Esophagus squamous epithelium (tissue), 5 donors: ENCODE measurements at places on chromosomes 13 and 19.
A peak's percentile ranks its signal among the peaks of the same experiment; 100 is the strongest.

- DNase-seq, result no peak
Measured at GRCh38 chr13:28685892-28686291, 27.0 kb downstream of the POMP start.

DNA sequence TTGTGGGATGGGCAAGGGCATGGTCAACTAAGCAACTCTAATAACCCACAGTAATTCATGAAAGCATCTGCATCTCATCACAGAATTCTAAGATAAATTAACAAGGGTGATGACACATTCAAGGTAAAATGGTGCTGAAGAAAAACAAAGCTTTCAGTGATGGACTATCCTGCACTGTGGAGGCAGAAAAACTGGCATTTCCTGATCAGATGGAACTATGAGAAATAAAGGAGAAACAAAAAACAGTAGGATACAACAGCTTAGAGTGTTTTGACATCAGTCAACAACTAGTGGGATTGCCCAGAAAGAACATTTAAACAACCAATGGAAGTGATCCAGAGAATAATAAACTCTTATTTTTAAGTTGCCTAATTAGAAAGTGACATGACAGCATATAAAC, 327.0 kb downstream of the KLF5 start:
- no peak for DNase-seq

- DNase-seq, result no peak
Measured at GRCh38 chr13:80010846-80011245, 330.1 kb downstream of the SPRY2 start.

DNA sequence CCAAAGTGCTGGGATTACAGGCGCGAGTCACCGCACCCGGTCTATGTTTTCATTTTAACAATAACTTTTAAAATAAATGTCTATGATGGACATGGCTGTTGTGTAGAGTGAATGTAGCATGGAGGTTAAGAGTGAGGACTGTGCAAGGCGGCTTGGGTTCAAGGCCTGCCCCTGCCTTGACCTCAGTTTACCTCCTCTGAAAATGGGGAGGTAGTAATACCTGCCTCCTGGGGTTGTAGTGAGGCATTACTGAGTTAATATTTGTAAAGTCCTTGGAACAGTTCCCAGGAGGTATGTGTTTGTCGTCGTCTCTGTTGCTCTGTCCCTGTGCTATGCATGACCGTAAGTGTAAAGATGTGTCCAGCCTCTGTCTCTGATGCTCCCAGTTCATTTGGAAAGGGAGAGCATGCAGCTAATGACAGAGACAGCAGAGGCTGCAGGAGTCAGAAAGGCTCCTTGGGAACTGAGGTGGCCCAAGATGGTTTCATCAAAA, 9.4 kb downstream of the GARRE1 start:
- DNase-seq, result no peak

DNA sequence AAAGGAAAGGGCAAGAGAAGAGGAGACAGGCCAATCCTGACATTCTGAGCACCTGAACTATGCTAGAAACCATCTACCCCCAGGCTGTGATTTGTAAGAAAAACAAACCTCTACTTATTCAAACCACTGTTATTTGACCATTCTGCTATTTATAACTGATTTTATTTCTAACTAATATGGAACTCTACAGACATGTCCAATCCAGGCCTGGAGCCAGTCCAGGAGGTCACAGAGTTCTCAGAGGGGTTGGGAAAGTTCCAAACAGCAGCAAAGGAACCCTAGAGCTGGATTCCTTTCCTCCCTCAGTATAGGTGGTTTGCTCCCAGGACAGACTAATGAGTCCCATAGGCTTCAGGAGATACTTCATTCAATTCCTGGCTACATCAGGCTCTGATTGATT, 24.2 kb downstream of the SIAH3 start:
- DNase-seq, result no peak

GRCh38 chr13:20940083-20940482, 37.5 kb upstream of the XPO4 start:
- DNase-seq, result no peak

- DNase-seq, result no peak
Measured at GRCh38 chr13:112843392-112844111, 125.5 kb upstream of the MCF2L start.

DNA sequence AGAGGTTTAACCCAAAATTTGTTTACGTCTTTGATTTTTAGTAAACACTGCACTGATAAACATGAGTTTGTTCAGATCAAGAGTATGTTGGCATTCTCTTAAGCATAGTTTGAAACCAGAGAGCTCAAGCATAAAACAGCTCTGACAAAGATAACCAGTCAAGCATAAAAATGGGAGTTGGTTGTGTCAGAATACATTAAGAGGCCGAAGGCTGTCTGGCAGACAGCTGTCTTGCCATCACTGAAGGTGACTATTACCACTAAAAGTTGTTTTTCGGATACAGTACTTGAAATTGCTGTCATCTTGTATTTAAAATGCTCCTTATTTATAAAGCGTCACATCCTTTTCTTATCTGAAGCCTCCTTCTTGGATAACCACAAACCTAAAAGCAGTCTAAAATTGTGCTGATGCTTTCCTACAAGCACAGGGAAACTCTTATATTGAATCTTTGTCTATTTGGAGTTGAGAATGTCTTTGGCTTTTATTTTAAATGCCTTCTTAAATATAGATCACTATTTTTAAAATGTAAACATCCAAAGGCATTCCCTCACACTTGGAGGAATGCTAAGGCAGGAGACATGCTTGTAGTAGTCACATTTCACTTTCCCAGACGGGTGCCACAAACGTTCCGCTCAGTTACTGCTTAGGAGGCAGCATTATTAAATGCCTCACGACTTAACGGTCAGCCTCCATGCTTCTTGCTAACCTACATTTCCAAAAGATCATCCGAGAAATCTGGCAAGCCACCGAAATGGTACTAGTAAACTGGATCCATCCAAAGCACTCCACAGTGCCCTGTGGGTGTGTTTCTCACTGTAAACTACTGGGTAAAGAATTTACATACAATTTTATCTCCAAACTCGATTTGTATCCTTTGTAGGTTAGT, 1.5 kb downstream of the SMAD9 start:
- no peak for DNase-seq

DNA sequence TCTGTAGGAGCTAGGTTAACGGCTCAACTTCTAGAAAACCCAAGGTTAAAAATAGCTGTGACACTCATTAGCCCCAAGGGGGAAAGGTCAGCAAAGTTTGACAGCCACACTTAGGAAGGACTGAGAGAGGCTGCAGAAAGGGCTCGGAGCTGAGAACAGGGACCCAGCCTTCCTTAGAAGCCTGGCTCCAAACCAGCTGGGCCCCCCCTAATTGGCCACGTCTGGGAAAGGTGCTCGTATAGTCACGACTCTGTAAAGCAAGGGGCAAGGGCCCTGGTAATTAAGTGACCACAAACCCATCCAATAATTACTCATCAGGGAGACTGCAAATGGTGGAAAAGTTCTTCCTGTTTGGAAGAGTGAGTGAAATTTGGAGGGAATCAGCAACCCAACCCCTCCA, 90.5 kb downstream of the RNASEH2B start:
- no peak for DNase-seq

- DNase-seq, result no peak
Measured at GRCh38 chr19:28785971-28786370, 427.0 kb downstream of the UQCRFS1 start.

DNA sequence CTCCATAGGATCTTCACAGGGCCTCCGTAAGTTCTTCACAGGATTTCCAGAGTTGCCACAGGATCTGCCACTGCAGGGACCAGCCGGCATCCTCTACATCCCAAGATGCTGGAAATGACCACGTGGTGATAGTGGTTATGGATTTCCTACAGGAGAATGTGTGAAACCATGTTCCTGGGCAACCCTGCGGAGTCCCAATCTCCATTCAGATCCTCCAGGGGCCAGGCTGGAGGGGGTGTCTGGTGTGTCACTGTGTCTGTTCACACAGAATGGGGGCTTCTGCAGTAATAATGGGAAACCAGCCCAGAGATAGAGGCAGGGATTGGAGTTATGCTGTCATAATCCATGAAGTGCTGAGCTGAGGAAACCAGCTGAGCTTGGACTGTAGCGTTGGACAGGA, 8.6 kb downstream of the LILRA6 start:
- no peak for DNase-seq

DNA sequence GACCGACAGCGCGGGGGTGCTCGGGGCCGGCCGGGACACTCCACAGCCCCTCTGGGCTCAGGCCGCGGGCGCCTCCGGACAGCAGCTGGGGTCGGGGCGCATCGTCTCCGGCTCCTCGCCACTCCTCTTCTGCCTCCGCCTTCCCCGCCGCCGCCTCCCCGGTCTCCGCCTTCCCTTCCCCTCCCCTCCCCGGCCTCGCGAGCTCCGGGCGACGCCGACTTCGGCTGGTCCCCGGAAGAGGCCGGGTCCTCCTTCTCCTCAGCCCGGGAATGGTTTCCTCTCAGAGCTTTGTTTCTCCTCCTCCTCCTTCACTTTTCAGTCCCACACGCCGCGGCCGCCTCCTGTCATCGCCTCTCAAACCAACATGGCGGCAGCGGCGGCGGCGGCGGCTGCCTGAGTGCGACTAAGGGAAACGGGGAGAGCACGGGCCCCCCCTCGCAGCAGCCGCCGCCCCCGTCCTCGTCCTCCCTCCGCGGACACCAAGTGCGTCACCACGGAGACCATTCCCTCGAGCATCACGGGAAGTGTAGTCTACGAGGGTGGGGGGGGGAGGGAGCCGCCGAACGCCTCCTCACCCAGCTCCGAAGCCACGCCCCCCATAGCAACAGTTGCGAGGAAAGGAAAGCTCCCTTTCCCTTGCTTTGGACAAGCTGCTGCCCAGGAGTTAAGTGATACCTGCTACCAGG, at the start of gene UBL3:
Gene UBL3, minus strand, starts transcription at position 405 of the 686 bp plus-strand sequence. CDS start 1,079 bp downstream, outside the sequence.
- DNase-seq, result peak; percentile 90

DNA sequence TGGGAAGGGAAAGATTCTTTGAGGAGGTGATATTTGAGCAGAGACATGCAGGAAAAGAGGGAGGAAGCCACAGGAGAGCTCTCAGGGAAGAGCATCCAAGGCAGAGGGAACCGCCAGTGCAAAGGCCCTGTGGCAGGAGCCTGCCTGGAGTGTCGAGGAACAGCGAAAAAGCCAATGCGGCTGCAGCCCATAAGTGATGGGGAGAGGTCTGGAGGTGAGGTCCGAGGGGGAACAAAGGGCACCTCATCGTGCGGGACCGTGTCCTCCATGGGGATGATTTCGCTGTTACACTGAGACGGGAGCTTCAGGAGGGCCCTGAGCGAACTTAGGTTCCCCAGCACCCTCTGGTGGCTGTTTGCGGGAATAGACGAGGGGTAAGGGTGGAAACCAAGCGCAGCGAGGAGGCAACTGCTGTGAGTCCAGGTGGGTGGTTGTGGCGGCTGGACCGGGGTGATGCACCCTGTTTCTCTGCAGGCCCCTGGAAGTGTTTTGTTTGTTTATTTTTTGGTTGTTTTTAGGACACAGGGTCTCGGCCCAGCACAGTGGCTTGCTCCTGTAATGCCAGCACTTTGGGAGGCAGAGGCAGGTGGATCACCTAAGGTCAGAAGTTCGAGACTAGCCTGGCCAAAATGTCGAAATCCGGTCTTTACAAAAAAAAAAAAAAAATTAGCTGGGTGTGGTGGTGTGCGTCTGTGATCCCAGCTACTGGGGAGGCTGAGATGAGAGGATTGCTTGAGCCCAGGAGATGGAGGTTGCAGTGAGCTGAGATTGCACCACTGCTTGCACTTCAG, 5.9 kb upstream of the EHD2 start:
- DNase-seq, result no peak

DNA sequence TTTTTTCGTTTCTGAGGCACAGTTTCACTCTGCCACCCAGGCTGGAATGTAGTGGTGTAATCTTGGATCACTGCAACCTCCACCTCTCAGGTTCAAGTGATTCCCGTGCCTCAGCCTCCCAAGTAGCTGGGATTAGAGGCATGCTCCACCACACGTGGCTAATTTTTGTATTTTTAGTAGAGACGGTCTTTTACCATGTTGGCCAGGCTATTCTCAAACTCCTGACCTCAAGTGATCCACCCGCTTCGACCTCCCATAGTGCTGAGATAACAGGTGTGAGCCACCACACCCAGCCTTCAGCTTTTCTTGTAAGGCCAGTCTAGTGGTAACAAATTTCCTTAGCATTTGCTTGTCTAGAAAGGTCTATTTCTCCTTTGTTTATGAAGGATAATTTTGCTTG, 46.2 kb downstream of the ZNF568 start:
- no peak for DNase-seq

DNA sequence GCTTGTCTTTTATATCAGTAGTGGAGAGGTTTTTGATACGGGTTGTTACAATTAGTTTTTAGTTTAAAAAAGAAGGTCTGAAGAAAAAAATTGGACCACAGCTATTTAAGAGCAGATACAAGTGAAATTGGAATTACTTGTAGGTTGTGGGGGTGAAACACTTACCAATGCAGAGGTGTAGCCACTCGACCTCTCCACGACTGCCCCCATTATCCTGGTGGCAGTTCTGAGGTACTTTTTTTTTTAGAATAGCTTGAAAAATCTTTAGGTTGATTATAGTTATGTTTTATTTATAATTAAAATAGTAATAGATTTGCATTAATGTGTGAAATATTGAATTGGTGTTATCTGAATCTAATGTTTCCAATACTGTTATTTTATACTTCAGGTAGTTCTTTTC, 60.7 kb downstream of the PAN3 start:
- DNase-seq, result no peak

GRCh38 chr13:113105921-113106452, 396 bp downstream of the F7 start:
- DNase-seq, result no peak

DNA sequence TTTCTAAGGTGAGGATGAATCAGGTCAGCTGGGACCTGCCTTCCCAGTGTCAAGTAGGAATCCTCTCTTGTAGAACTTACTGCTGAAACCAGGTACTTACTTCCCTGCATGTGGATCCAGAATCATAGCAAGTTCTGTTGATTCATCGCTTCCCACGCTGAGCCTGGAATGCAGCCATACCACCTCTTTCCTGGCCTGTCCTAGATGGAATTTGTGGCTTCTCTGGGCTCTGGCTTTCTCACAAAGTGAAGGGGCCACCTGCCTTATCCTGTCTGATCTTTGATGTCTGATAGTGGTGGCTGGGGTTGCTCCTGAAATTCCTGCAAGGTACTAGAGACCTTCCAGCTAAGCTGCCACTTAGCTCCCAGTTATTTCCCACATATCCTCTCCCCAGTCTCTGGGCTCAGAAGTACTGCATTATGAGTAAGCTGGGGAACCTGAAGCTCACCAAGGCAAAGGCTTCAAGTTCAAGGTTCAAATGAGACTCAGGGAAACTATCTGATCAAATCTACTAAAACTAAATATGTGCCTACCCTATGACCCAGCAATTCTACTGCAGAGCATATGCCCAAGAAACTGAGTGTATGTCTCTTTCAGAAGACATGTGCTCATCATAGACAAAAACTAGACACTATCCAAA, 103.5 kb downstream of the SUCLA2 start:
- DNase-seq, result no peak

DNA sequence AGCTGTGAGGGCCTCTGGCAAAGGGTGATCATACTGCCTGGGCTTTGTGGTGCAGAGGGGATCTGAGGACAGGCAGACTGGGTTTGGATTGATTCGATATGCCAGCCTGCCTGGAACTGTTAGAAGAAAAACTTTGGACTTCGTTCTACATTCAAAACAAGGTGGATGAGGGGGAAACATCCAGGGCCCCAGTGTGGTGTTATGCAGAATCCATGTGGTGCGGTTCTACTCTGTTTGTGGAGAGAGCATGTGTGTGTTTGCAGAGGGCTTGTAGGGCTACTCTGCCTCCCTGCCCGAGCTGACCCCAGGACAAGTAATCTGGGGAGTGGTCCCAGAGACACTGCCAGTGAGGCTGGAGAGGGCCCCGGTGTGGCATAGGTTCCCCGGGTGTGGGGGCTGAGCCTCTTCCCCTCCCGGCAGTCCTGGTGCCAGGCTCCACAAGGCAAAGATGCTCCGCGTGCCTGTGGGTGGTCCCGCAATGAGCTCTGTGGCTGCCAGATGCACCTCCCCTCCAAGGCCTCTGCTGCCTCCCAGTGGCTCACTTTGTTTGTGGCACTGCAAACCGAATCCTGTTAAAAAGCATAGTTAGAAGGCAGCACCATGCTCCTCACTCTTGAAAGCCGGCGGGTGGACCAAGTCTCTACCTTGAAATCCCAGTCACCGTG, 22.3 kb upstream of the TFDP1 start:
- DNase-seq, result no peak
